ENCODE measurements at places on chromosomes 1 and 21.
A peak's percentile ranks its signal among the peaks of the same experiment; 100 is the strongest.

DNA sequence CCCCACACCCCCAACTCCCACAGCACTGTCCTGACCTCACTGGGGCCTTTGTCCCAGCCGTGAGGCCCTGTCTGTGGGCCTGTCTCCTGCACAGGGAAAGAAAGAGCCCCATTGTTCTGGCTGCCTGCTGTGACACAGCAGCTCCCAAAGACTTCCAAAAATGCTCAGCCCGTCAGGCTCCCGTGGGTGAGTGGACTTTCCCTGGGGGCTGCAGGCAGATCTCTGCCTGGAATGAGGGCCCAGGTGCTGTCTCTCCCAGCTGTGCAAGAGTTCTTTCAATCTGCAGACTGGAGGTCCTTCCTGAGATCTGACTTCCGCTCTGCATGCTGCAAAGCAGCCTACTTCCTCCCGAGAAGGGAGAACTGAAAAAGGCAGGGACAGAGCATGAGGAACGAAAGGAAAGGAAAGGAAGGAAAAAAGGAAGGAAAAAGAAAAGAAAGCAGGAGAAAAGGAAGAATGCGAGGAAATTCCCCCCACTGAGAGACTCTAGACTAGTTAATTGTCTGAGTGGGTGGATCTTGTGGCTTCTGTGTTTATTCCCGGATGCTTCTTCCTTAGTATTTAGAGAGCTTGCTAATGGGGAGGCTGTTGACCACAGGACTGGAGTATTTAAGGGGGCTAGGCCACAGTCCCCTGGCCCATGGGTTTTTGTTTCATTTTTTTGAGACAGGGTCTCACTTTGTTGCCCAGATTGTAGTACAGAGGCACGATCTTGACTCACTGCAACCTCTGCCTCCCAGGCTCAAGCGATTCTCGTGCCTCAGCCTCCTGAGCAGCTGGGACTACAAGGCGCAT lies 15.0 kb downstream of the NES start:
- DNase-seq = no peak

GRCh38 chr1:203366476-203366875 lies 15.6 kb upstream of the FMOD start:
- DNase-seq = no peak

DNA sequence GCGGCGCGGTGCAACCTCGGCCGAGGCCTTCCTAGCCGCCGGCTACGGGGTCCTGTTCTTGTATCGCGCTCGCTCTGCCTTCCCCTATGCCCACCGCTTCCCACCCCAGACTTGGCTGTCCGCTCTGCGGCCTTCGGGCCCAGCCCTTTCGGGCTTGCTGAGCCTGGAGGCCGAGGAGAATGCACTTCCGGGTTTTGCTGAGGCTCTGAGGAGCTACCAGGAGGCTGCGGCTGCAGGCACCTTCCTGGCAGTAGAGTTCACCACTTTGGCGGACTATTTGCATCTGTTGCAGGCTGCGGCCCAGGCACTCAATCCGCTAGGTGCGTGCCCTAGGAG lies 379 bp downstream of the PPCS start:
- DNase-seq = peak; percentile 29

DNA sequence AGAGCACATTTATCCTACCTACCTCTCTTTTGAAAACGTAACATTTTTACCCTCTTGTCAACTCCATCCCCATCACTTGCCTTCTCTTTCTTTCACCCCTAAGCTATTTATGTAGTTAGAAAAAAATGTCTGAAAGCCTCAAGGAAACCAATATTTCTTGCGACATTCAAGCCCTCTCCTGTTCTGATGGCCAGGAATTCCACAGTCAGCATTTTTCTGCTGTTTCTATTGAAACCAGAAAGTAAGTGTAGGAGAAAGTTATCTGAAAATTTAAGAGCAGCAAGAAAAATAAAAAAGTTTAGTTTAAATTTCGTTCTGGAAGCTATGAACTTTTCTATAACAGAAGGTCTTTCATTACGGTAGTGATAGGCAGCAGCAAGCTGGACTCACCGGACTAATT lies 247.6 kb upstream of the PBX1 start:
- DNase-seq = no peak

- no peak for DNase-seq
These were observed 31.2 kb upstream of the CSF3R start for GRCh38 chr1:36513676-36514473.

DNA sequence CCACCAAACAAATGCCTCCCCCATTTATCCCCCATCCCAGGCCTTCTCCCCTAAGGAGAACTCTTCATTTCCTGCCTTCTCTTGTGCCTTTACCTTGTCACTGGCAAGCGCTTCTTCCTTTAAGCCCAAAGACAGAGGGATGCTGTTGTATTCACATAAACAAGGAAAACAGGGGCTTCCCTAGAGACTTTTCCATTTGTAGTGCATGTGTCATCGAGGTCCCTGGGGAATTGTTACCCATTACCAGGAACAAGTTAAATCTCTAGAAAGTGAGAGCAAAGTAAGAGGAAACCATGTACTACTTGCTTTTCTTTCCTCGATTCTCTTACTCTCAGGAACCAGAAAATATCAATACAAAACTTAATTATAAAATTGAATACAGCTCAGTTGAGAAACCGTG lies 114.4 kb upstream of the DPT start:
- no peak for DNase-seq

- DNase-seq = no peak
These were observed 346.8 kb downstream of the RRAGC start for GRCh38 chr1:38512789-38513188.

GRCh38 chr1:63108206-63108605 lies 214.2 kb upstream of the FOXD3 start:
- DNase-seq = no peak

DNA sequence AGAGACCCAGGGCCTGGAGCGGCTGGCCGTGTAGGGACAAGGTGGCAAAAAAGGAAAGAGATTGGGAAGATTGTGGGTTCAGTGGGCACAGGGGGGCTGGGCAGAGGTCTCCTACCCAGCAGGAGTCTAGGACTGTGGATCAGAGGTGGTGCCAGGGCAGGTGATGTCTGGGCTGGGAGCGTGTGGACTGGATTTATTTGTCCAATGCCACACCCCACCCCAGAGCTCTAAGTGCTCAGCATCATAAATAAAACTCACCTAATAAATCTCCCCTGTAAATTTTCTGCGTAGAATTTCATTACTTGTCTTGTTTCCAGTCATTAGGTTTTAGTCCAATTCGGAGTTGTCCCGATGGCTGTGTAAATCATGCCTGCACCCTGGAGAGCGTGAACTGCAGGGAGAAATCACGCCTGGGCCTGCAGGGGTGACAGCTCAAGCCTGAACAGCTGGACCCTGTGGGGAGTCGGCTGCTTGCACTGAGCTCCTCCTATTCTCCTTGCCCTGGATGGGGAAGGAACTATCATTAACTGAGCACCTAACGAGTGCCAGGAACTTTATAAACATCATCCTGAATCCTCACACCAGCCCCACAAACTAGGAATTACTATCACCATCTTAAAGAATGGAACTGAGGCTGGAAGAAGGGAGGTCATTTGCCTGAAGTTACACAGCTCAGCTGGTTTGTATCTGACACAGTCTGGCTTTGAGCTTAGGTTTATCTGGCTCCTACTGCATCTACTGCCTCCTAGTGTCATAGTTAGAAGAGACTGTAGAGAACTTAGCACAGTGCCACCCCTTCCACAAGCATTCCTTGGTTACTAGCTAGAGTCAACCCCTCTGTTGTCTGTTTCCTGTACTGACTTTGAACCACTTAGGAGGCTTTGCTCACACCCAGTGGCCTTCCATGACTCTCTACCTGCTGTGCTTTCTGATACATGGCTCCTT lies 25.0 kb upstream of the POU3F1 start:
- DNase-seq = no peak

DNA sequence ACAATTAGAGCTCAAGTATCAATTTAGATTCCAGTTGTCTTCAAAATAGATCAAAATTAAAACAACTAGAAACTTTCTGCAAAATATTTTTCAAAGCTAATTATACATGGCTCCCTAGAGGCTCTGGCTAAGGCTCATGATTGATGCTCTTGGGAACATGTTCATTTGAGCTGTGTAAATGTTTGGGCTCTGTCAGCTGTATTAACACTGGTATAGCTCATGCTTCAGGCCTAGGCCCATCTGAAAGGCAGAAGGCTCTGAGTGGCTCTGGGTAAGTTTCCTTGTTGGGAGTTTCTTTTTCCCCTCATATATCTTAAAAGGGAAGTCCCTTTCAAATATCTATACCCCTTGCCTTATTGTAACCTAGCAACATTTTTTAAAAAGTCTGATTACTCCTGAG lies 81.3 kb downstream of the UROD start:
- no peak for DNase-seq

- DNase-seq = no peak
These were observed 8.3 kb downstream of the PGLYRP4 start for GRCh38 chr1:153340356-153340755.

GRCh38 chr1:1153874-1154273 lies 19.8 kb upstream of the TTLL10 start:
- no peak for DNase-seq

- no peak for DNase-seq
These were observed 35.9 kb upstream of the NBL1 start for GRCh38 chr1:19608232-19608631.

- DNase-seq = no peak
These were observed 341.8 kb downstream of the NPHP4 start for GRCh38 chr1:5650283-5651026.

- DNase-seq = peak; percentile 50
These were observed 36.2 kb upstream of the BTG2 start for GRCh38 chr1:203268901-203269653.

DNA sequence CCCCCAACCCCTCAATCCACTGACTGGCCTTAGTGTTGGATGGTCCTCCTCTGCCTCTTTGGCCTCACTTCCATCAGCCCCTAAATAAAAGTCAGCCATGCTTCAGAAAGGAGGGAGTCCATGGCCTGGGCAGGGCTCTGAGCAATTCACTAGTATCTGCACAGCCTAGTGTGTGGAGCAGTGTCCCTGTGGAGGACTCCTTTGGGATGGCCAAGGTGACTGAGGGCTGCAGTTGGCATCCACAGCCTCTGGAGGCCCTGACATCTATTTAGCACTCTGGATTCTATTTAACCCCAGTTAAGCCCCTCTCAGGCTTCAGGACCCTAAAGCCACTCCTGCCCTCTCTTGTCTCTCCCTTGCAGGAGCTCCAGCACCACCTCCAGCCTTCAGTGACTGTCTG lies 3.6 kb downstream of the THEM5 start:
- DNase-seq = no peak
